CD4-positive, alpha-beta T cell treated with Interleukin-6 at 100 ng/mL for 8 hours (primary cell): ENCODE measurements at places on chromosomes 11 and 22.

- peak; percentile 31 for DNase-seq
Observed at GRCh38 chr11:46237248-46238077, 40.0 kb upstream of the CREB3L1 start.

- no peak for DNase-seq
Observed at GRCh38 chr22:24516301-24516737, 21.2 kb downstream of the UPB1 start.

DNA sequence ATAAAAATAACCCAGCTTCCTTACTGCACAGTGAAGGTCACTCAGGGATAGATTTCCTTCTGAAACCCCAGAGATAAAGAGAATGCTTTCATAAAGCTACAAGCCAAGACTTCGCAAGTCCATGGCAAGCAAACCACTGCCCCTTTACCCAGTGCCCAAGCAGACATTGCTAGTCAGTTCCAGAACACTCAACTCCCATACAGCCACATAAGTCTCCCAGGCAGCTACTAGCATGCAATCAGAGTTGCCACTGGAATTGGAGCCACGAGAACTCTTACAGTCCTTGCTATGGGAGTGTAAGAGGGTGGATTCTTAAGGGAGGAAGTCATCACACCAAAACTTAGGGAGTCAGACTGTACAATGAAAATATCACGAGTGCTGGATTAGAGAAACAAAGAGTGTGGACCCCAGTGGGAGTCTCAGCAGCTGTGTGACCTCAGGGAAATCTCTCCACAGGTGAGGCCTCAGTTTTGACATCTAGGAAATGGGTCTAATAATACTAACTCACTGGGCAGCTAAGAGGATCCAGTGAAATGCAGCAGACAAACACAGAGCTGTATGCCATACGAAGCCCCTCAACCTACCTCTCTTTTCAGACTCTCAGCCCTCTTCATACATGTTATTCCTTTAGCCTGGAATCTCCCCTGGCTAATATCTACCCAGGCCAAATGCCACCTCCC is 526.6 kb downstream of the MN1 start:
- no peak for DNase-seq

DNA sequence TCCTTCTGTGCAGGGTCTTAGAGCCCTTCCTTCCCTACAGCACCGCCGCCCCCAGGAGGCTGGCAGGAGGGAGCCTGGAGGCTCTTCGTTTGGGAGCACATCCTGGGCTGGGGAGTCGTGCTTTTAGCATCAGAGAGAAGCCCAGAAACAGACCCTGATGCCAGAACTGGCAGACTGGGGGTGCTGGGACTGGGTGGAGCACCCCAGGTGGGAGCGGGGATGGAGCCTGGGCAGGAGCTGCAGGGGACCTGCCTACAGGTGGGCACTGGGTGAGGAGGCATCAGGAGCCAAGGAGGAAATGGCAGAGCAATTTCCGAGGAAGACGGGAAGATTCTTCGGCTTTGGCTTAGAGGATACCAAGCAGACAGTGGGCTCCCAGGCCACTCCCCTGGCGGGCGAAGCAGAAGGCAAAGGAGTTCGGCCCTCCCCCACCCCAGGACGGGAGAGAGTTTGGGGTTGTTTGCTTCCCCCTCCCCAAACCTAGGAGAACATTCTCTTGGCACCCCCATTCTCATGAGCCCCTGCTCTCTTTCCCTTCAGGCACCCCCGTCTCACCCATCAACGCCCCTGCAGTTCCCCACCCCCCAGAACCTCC is 1.1 kb downstream of the SYT7 start:
- no peak for DNase-seq

DNA sequence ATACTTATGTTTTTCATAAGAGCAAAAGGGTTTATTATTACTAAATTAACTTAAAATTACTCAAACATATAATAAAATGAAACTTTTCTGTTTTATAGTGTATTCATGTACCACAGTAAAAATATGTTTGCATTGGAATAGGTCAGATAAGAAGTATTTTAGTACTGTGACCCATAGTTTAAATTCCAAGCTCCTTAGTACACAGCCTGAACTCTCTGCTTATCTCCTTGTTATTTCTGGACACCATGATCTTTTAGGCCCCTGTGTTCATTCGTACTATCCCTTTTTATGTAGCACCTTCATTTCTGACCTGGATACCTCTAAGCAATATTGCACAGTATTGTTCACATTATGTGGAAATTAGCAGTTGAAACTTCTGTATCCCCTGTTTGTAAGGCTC is 296.7 kb upstream of the SYN3 start:
- DNase-seq, result no peak

DNA sequence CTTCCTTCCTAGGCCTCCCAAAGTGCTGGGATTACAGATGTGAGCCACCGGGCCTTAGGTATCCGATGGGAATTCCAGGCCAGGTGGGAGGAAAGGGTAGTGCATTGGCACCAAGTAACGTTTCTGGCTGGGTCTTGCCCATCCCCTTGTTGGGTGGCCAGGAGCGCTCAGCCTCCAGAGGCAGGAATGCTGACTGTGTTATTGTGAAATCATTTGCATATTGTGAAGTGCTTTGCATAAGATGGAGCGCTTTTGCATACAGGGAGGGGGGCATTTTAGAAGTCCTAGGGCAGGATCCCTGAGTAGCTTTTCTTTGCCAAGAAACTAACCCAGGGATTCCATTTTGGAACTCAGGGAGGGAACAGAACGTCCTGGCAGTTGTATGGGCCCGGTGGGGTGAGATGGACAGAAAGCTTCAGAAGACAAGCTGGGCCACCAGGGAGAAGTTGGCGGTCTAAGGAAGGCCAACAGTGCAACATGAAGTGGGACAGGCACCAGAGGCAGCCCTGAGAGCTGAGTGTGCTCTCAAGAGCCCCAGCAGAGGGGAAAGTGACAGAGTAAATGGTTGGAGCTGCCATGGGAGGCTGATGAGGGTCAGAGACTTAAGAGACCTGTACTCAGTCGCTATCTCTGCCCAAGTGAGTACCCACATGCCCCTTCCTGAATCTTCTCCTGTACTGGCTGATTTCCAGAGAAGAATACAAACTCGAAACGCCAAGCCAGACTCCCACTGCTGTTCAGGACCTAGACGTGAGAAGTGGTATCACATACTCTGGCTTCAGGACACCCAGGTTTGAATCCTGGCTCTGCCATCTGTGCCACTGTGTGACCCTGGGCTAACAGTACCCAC is 1.3 kb upstream of the SLC39A13 start:
- DNase-seq, result no peak

DNA sequence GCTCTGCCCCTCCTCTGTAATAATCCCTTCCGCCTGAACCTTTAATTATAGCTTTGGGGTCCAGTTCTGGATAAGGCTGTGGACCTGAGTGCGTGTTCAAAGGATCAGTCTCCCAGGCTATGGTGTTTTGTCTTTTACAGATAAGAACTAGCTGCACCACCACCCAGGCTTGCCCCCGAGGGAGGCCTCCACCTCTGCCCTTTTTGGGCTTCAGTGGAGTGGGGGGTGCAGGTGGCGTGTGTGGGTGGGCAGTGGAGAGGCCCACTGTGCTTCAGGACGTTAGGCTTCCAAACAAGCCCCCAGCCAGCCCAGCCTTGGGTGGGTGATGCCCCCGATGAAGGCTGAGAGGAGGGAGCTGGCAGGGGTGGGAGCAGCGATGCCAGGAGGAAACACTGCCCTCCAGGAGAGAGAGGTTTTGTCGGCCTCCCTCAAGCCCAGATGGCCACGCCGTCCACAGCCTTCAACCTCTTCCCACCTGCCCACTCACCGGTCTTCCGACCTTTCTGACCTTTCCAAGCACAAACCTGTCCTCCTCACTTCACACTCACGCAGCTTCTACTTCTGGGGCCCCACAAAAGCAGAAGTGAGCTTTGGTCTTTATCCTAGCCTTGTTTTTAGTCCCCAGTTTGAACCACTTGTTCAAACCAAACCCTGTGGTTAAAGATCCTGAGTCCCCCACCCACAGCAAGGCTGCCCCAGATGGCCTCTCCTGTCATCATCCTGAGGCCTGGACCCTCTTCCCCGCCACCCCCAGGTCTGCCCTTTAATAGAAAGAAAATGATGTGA is 20.4 kb downstream of the PSMD13 start:
- no peak for DNase-seq

DNA sequence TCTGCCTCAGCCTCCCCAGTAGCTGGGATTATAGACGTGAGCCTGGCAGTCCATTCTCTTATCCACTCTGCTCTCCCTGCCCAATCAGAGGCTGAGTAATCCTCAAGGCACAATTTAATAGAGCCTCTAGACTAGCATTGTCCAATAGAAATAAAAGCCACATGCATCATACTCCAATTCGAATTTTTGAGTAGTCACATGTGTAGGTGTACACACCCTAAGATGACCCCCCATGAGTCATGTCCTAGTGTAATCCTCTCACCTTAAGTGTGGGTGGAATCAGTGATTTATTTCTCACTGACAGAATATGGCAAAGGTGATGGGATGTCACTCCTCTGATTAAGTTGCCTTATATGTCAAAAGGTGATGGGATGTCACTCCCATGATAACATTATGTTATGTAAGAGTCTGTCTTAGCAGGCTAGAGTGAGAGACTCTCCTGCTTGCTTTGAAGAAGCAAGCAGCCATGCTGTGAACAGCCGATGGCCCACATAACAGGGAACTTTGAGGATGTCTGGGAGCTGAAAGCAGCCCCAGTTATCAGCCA is 61.3 kb downstream of the MN1 start:
- no peak for DNase-seq

GRCh38 chr11:9089061-9089460 is 2.3 kb downstream of the SCUBE2 start:
- DNase-seq, result no peak

GRCh38 chr11:7089328-7090251 is 792 bp downstream of the RBMXL2 start:
- DNase-seq, result no peak

GRCh38 chr11:5336331-5336730 is 7.0 kb downstream of the OR51B5 start:
- no peak for DNase-seq

- no peak for DNase-seq
Observed at GRCh38 chr11:45673441-45673840, 8.0 kb upstream of the CHST1 start.

DNA sequence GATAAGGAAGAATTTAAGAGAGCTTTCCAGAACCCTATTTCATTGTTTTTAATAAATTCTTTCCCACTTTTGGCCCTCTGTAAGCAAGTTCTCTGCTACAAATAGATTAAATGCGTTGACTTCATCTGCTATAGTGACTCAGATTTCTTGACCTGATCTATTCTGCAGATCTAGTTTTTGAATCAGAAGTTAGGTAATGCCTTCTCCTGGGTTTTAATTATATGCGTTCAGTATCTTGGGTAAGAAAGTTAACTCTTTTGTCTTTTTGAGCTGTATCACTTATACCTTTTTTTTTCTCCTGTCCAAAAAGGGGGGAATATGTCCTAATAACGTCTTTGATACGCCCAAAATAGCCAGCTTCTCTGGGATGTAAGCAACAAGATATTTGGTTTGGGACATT is 2.4 kb upstream of the HEPHL1 start:
- DNase-seq, result no peak

DNA sequence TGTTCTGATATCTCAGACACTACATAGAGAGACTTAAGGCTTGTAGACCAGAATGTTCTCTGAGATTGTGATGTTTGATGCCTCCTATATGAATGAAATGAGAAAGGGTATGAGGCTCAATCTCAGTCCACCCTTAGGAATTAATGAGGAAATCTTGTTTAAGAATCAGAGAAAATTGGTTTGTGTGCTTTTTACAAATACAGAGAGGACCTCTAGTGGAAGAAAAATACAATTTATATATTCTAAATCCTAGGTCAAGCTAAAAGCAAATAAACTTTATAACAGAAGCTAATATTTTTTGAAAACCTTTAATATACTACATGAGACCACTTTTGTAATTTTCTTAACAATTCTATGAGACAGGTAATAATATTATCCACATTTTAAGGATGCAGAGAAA is 5.0 kb upstream of the OR52H1 start:
- no peak for DNase-seq

GRCh38 chr11:46133119-46133518 is 11.9 kb upstream of the PHF21A start:
- DNase-seq, result no peak

GRCh38 chr11:64620381-64620971 is 29.5 kb downstream of the SLC22A12 start:
- DNase-seq, result no peak
